Stimulated activated CD8-positive, alpha-beta memory T cell treated with anti-CD3 and anti-CD28 coated beads, Interleukin-2, amount 100 ng/mL, for 1 hour (primary cell): ENCODE measurements at places on chromosomes 5 and 9.

DNA sequence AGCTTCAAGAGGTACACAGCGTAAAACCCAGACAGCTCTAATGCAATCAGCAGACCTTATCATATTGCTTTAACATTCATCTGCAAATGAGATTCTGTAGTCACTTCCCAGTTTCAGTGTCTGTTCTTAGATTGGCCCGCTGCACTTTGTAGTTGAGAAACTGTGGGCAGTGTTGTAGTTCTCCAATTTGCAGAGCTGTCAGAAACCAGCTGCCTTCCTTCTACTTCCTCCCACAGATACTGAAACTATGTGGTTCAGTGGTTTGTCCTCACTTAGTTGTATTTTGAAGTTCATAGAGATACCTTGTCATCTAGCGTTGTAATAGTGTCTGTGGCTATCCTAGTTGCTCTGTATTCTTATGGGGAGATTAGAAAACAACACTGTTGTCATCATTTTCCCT lies 39.6 kb upstream of the TRIM36 start:
- peak; percentile 1 for DNase-seq

- DNase-seq = no peak
Measured at GRCh38 chr9:129854588-129855110, 19.4 kb downstream of the USP20 start.

DNA sequence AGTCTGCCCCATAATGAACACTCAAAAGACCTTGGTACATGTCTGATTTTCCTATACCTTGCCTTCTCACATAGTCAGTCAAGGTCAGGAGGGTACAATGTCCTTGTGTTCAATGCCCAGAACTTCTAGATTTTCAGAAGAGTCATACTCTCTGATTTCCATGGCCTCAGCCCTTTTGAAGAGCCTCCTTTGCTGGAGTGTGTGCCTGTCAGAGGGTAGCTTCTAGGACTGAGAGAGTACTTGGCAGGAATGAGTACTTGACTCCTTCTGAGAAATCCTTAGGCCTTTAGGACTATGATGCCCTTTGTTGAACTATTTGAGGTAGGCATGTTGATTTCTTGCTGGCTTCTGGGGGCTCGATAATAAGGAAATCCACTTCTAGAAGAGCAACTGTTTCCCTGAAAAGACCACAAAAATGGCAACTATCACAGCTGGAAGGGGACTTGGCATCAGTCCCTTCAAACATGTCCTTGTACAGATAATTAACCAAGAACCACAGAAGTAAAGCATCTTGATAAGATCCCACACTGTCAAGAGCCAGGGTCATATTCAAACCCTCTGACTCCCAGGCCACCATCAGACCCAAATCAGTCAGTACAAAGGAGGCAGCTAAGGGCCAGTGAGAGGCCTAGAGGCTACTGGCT lies 10.6 kb upstream of the MEGF9 start:
- DNase-seq = no peak

DNA sequence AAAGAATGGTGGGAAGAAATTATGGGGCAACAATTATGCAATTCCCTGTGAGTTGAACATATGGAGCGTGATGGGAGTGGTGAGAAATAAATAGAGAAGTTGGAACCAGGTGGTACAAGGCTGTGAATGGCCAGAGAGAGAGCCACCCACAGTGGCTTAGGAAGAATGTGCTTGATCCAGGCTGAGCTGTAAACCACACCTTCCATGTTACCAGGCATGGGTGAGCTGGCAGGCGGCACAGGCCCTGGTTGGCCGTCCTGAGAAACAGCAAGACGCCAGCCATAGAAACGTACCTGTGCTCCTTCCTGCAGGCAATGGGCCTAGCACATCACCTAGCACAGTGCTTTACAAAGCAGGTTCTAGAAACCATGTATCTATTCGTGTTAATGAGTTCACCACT lies 74.3 kb downstream of the EPB41L4B start:
- DNase-seq = no peak

- no peak for DNase-seq
Measured at GRCh38 chr5:173998531-173998930, 9.6 kb downstream of the C5orf47 start.

- no peak for DNase-seq
Measured at GRCh38 chr9:132049900-132050299, 29.8 kb downstream of the MED27 start.

DNA sequence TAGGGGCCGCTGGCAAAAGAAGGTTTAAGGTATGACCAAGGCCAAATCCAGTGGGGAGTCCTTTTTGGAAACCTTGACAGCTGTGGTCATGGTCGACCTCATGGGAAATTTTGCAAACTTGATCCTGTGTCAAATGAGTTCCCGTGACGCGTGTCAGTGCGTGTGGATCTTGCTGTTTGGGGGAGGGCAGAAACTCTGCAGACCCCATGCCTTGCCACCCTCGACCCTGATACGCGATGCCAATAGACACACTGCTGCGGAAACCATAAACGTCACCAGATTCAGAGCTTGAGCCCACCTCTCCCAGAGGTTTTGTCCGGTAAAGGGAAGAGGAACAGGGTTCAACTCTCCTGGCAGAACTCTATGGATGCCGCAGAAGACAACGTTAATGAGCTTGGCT lies 104.7 kb downstream of the ADAMTS2 start:
- DNase-seq = no peak

DNA sequence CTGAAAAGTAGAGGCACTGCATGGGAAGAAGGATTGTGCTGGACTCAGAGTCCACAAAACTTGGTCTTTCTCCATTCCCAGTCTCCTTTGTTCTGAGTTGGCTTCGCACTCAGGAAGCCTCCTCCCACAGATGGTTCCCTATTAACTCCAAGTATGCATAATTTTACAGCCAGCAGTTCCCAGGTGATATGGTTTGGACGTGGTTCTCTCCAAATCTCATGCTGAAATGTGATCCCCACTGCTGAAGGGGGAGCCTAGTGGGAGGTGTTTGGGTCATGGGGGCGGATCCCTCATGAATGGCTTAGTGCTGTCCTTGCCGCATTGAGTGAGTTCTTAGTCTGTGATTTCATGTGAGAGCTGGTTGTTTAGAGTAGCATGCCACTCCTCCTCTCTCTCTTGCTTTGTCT lies 86.6 kb downstream of the FEM1C start:
- no peak for DNase-seq

DNA sequence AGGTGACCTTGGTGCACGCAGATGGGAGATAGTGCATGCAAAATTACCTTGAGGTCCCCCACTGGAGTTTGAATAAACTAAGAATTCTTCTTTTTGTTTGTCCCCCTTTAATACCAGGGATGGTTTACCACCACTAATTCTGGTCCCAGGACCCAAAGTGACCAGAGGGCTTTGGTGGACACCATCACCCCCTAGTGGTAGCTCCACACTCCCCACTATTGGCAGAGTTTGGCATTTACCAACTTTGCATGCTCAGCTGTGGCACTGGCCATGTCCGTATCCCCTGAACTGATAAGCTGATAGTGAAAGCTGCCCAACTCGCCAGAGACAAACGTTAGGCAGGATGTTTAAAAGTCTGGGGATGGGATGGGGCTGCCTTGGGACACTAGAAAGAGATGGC lies 3.3 kb downstream of the ASTN2 start:
- DNase-seq = no peak

DNA sequence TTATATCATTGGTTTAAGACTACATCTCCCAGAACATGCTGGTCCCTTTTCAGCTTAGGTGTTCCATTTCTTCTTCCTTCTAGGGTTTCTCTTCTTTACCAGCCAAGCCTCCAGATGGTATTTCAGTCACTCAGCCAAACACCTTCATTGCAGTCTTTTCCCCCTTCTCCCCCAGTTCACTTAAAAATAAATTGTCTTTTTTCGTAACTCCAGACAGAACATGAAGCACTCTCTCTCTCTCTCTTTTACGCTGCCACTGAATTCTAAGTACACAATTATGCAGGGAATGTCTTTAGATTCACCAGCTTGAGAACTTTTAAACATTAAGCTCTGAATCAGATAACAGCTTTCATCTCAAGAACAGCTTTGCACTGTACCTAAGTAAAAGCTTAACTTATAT lies 419.7 kb upstream of the BRINP1 start:
- DNase-seq = no peak

GRCh38 chr9:6794936-6795335 lies 37.2 kb downstream of the KDM4C start:
- no peak for DNase-seq

DNA sequence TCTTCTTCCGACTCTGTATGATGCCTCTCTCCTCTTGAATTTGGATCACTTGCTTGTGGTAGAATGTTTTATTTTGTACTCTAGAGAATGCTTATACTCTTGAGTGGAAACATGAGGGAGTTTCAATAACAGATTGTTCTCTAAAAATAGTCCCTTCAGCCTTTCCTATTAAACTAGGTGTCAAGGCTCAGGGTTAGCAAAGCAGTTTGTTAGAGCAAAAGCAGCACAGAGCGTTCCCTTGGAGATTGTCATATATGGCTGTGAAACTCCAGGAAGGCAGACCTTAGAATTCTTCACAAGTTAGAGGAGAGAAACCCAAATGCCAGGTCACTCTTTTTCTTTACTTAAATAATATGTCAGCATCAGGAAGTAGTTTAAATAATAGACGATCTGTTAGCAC lies 33.0 kb downstream of the MAMDC2 start:
- DNase-seq = no peak

GRCh38 chr5:137462265-137462590 lies 36.9 kb downstream of the SPOCK1 start:
- no peak for DNase-seq

DNA sequence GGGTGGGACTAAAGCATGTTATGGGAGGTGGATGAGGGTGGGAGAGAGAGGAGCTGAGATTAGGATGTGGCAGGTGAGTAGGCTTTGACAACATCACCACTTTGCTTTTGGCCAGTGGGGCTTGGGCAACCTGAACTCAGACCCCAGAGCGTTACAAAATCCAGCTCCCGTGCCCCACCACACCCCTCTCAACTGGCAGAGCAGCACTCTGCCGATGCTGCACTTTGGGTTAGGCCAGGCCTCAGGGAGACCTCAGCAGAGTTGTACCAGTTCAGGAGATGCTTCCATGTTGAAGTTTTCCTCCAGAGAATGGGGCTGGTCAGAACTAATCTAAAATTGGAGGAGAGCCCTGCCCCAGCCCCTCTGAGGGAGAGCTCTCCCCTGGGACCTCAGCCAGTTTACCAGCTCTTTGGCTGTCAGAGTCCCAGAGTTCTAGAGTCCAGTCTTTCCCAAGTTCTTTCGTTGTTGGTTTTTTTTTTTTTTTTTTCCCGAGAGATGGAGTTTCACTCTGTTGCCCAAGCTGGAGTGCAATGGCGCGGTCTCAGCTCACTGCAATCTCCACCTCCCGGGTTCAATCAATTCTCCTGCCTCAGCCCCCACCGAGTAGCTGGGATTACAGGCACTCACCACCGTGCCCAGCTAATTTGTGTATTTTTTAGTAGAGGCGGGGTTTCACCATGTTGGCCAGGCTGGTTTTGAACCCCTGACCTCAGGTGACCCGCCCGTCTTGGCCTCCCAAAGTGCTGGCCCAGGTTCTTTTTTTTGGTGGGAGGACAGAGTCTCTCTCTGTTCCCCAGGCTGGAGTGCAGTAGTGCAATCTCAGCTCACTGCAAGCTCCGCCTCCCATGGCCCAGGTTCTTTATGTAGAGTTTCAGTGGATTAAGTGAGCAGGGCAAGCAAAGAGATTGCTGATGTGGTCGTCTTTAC lies 17.8 kb downstream of the NUDT2 start:
- DNase-seq = no peak

GRCh38 chr5:43348861-43349363 lies 35.7 kb upstream of the HMGCS1 start:
- no peak for DNase-seq

DNA sequence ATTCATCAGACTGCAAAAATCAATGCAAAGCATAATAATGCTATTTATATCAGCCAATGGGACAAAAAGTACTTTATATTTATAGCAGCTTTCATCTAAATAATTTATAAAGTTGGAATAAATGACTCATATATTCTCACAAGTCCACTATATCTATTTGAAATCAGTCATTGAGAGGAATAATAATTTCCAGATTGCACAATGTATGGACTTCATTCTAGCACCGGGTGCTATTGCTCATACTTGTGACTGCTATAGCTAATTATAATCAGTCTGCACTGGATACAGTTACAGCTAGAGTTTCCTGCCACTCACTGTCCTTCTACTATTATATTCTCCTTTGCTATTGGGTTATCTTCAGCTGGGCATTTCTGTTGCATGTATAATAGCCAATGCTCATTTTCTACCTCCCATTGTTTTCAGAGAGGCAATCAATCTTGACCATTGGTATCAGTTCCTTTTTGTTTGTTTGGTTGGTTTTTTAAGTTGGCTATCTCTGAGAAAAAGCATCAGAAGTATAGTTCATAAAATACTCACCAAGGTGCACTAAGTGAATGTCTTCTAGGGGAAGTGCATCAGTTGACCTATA lies 1.9 kb downstream of the CDH18 start:
- no peak for DNase-seq

DNA sequence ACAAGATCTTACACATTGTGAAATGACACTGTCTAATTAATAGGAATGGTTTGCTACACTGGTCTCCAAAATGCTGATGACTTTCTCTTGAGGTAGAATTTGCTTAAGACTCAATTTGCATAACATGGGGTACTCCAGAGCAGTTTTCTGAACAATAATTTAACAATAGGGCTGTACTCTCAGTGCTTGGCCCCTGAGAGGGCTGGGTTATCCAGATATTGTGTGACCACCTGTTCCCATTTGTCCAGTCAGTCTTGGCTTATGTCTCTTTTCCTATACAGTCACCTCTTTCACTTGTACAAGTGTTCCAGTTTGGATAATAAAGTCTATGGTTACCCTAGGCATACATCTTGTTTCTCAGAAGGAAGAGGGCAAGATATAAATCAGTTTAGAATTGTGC lies 17.9 kb downstream of the ZSWIM6 start:
- DNase-seq = no peak

- DNase-seq = no peak
Measured at GRCh38 chr9:100098046-100098886, 534 bp downstream of the ERP44 start.

GRCh38 chr5:168984135-168984675 lies 316.7 kb downstream of the SLIT3 start:
- DNase-seq = no peak

GRCh38 chr5:89303033-89303480 lies 420.1 kb upstream of the MEF2C start:
- DNase-seq = no peak

DNA sequence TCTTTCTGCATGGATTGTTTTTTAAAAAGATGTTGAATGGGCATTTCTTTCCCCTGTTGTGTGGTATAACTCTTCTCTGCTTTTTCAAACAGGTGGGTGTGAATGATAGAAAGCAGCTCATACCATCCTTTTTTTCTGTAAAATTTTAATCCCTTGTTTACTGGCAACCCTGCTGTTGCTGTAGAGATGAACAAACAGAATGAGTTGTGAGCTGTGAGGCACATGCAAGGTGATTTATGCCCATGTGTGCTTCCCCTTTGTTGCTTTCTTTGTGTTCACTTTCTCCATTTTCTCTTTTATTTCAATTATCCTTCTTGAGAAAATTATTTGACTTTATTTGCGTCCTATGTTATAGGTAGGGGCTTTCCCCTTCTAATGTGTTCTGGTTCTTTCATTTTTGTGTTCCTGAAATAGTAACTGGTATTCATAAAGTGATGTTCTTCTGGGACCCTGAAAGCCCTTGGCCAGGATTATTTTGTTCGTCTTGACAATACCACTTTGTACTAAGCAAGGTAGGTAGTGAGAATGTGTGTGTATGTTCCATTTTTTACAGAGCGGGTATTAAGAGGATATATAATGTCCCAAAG lies 79.9 kb downstream of the AOPEP start:
- no peak for DNase-seq
